ENCODE measurements at places on chromosomes 2 and 18.

- no peak for DNase-seq
Measured at GRCh38 chr18:67468038-67468437, 48.5 kb downstream of the DSEL start.

- no peak for DNase-seq
Measured at GRCh38 chr2:17995593-17995992, 117.1 kb downstream of the KCNS3 start.

- DNase-seq: no peak
Measured at GRCh38 chr2:147554521-147555107, 290.2 kb upstream of the ACVR2A start.

DNA sequence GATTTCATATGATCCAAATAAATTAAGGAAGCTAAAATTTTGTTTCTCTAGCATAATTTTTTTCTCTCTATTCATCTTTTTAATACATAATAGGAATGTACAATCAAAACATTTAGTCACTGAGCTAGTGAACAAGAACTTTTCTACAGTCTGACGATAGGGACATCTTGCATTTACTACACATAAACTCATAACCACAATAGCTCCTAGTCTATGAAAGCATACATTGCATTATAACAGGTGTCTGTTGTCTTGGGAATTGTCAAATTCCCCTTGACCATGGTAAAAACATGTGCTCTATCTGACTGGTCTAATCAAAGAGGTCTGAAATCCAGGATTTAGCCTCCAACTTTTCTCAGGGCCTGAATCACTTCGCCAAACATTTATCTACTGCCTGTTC is 144.8 kb downstream of the FAM124B start:
- no peak for DNase-seq

DNA sequence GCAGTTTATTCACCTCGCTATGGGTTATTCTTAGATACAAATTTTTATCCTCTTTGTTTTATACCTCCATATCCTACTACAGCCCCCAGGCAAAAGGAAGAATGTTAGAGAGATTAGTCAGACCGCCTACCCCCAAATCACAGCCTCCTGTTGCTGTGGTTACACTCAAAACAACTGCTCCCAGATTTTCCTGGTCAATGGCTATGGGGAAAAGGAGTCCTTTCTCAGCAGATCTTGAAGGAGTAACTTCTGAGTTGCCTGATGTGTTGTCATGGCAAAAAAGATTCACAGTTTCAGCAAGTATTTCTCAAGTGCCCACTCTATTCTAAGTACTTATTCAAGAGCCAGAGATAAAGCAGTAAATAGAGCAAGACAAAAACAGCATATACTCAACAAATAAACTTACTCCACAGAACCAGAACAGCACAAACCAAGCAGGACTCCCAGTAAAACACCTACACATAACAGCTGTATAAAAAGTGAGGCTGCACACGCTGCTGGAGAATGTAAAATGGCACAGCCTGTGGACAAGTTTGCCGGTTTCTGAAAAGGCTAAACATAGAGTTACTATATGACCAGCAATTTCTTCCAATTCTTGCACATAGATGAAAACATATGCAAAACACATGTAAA is 104.8 kb downstream of the NOL10 start:
- DNase-seq: no peak

DNA sequence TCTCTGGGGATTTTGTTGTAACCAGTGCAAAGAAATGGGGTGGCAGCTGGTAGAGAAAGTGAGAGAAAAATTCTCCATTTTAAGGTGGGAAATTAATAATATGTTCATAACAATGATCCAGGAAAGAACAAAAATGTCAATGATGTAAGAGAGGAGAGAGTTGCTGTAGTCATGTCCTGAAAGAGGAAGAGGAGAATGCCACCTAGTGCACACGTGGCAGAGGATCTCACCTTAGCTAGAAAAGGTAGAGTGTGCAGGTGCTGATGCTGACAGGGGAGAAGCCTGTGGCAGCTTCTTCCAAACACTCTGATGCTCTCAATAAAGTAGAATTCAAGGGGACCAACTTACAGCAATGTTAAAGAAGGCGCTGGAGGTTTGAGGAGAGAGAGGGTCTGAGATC is 282.9 kb upstream of the PKDCC start:
- DNase-seq: no peak

DNA sequence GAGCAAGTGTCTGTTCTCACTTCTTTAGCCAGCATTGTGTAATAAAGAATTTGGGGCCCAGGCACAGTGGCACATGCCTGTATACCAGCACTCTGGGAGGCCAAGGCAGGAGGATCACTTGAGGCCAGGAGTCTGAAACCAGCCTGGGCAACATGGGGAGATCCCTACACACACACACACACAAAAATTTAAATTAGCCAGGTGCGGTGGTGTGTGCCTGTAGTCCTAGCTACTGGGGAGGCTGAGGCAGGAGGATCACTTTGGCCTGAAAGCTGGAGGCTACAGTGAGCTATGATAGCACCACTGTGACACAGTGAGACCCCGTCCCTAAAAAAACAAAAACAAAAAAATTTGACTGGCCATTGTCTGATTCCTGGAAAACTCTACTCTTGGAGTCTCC is 8.3 kb downstream of the REV1 start:
- no peak for DNase-seq

DNA sequence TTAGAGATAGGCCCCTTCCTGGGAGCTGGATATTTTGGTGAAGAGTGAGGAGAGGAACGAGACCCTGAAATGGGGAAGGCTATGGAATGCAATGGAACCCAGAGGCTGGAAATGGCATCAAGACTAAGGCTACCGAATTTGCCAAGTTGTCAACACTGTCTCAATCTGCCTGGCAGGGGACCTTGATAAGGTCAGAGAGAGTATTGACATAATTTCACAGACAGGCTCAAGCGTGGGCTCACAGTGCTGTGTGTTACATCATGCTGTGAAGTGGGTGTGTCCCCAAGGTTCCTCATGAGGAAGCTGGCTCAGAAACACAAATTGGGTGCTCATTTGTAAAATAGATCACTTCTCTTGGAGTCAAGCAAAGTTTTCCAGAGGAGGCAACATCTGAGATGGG is 51.8 kb upstream of the CYRIA start:
- DNase-seq: no peak

DNA sequence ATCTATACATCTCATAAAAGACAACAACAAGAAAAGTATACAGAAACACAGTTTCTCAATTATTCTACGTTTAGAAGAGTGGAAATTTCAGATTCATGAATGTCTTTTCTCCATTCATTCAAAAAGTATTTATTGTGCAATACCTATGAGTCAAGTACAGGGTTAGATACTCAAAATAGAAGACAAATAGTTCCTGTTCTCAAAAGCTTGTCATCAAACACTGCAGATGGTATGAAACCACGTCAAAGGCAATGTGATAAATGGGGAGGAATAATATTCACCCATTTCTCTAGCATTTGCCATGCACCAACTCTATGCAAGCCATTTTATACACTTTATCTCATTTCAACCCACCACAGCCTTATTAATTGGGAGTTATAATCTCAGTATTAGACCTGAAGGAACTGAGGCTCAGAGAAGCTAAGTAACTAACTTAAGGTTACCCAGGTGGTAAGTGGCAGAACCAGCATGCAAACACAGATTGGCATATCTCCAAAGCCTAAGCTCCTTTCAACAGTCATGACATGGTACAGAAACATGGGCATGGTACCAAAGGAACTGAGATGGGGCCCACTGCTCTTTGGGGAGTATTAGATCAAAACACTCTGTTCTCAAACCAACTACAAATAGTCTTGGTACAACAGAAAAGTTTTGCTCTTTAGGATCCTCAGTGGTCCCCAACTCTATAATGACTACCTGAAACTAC is 67.2 kb upstream of the NPAS2 start:
- DNase-seq: no peak

DNA sequence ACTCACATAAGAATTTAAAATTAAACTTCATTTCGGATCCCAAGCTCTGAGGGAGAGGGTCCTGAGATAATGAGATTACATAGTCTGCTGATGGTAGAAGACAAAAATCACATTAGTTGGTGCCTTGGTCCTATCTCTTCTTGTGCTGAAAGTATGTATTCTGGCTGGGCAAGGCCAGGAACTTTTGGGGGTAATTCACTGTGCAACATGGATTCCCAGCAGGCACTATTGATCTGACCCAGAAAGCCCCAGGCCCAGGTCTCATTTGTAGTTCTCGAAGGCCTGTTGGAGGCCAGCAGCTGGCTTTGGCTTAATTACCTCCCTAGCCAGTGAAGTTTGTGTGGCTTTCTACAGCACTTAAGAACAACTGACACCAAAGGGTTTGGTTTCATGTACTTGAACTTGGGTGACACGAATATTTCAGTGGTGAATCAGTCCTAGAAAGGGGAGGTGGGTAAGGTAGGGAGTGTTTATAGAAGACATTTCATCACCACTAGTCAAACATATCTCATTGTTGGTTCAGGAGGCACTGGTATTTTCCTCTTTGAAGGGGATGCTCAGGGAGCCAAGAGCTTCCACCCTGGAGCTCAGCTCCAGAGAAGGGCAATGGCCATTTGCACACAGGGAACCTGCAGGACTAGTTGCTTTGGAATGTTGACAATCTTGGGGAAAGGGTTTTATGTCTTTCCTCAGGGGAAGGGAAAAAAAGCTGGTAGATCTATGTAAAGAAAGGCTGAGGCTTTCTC is 217.8 kb downstream of the OSR1 start:
- DNase-seq: no peak

DNA sequence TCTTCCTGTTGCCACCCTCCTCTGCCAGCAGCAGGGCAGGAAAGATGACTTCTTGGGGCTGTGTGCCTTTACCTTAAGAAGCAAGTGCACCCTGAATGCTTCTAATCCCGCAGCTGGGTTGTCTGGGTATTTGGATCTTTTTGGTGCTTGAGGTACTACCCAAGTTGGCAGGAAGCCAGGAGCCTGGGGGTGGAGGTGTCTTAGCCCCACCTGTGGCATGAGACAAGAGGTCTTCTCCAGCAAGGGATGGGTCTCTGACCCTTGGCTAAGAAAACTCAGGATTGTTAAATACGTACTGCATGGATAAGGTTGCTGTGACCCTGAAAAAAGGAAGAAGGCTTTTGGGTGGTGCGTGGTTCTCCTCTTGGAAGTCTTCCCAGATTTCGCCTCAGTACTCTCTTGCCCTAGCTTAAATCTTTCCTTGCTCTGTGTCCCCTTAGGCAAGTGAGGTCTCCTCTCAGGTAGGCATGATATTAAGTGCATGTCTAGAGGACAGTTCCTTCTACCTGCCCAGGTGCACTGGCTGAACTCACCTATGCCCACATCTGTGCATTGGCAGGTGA is 4.3 kb downstream of the HPCAL1 start:
- DNase-seq: no peak

- DNase-seq: no peak
Measured at GRCh38 chr2:205682971-205683501, 735 bp downstream of the NRP2 start.

DNA sequence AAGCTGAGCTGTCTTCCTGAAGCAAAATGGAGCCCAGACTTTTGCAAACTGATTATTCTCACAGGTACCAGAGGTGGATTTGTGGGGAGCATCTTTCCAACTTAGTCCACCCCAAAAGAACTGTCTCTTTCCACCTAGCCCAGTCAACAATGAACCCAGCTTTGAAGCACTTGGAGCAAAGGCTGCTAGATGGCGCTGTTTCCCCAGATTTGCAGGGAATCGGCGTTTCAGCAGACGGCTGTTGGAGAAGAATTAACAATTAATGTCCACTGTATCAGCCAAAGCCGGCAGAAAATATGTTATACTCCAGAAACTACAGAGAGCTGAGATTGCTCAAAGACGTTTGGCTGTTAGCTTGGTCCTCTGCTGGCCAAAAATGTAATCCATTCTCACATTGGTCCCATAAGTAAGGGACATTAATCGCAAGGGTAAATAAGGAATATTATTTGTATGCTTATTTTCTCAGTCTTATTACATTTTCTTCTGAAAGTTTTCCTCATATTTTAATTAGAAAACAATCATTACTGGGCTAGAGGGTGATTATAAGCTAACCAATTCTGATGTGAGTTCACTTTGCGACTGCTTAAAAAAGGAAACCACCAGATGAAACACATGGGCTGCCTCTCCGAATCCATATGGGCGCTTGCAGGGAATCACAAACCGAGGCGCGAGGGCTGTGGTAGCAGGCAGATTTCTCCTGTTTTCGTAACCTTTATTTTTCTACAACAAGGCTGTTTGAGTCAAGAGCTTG is 423.8 kb upstream of the MEX3C start:
- DNase-seq: peak; percentile 5

- no peak for DNase-seq
Measured at GRCh38 chr2:501667-502066, 175.5 kb downstream of the TMEM18 start.

- DNase-seq: no peak
Measured at GRCh38 chr18:907885-908757, 3.5 kb downstream of the ADCYAP1 start.

DNA sequence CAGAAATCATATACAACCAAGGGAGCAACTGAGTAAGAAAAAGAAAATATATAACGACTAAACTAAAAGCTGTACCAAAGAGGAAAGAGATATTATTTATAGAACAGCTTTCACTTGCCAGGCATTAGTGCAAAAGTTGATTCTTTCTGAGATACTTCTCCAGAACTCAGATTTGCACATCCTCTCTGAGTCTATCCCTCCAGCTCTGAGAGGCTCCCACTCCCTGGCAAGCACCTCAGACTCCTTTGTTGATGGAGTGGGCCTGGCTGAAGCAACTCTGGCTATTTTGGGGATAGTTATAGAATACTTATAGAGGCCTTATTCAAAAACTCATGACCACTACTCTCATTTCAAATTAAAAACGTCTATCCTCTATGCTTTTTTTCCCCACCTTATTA is 501.6 kb upstream of the TNP1 start:
- DNase-seq: no peak

- DNase-seq: no peak
Measured at GRCh38 chr18:45891806-45892205, 66.3 kb downstream of the SIGLEC15 start.

DNA sequence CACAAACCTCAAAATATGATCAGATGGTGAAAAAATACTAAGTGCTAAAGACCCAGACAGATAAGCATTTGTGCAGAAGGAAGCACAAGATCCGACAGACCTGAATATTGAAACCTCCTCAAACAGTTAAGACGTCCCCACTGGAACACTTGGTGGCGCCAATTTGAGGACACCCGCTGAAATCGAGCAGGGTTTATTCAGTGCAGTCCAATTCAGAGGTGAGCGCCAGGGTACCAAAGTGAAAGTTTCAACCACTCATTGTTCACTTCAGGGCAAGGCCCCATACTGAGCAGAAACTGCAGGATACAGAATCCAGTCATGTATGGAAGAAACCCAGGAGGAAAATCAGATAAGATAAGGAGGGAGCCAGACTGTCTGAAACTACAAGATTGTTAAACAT is 417.6 kb downstream of the LRRTM4 start:
- DNase-seq: no peak

DNA sequence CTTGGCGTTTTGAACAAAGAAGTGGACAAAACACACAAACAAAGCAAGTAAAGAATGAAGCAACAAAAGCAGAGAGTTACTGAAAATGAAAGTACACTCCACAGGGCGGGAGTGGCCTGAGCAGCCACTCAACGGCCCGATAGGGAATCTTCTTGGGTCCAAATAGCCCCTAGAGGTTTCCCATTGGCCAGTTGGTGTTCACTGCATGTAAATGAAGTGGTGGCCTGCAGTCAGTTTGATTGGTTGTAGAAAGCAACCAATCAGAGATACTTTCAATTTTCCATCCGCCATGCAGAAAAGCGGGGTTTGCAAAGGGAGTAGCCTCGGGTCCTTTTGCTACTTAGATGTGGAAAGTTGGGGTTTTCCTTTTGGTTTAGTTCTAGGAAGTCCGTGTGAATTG is 31.6 kb downstream of the CYBRD1 start:
- no peak for DNase-seq

Data from stimulated activated CD8-positive, alpha-beta memory T cell treated with anti-CD3 and anti-CD28 coated beads, Interleukin-7, amount 100 ng/mL, for 24 hours (primary cell).